ENCODE measurements at places on chromosomes 4 and X. TPM values are rescaled to one million over a fixed set of nuclear protein-coding genes. Genes with fewer than 3 reads are reported as not detected.

LRAT gene
- under 0.01 TPM for total RNA-seq

USP26 gene
- total RNA-seq: not detected

ZNF732 gene
- total RNA-seq: 0.49 TPM

SLC4A4 gene
- 17.7 TPM for total RNA-seq

GCNA gene
- total RNA-seq: 1.5 TPM

BTK gene
- total RNA-seq: 0.49 TPM

TLR10 gene
- total RNA-seq: 0.74 TPM

FANCB gene
- total RNA-seq: 7.4 TPM

PDE5A gene
- total RNA-seq: 14.8 TPM

PAQR3 gene
- 33.9 TPM for total RNA-seq

SOX3 gene
- 6.4 TPM for total RNA-seq

PRRG3 gene
- total RNA-seq: 6.1 TPM

GRSF1 gene
- total RNA-seq: 42.8 TPM

SHISA3 gene
- total RNA-seq: not detected

SYN1 gene
- 20.2 TPM for total RNA-seq

WDFY3 gene
- 173 TPM for total RNA-seq

CSAG3 gene
- total RNA-seq: not detected

P2RY10 gene
- total RNA-seq: not detected

AWAT2 gene
- total RNA-seq: not detected

NCAPG gene
- total RNA-seq: 5.9 TPM

MAPK10 gene
- total RNA-seq: 163 TPM

SOWAHB gene
- 3.9 TPM for total RNA-seq

EGFL6 gene
- 0.98 TPM for total RNA-seq

HTRA3 gene
- 2.0 TPM for total RNA-seq

PDCL2 gene
- not detected for total RNA-seq

SPACA5 gene
- 0.25 TPM for total RNA-seq

NXF2 gene
- not detected for total RNA-seq

CT47B1 gene
- total RNA-seq: not detected

TMEM47 gene
- total RNA-seq: 41.8 TPM

SHROOM4 gene
- 2.0 TPM for total RNA-seq

NIPAL1 gene
- total RNA-seq: 2.0 TPM

SLC6A14 gene
- not detected for total RNA-seq

TAF7L gene
- under 0.01 TPM for total RNA-seq

IL1RAPL1 gene
- 11.1 TPM for total RNA-seq

DEFB131A gene
- not detected for total RNA-seq

SATL1 gene
- total RNA-seq: 0.98 TPM

NKRF gene
- total RNA-seq: 15.0 TPM

NXF2B gene
- not detected for total RNA-seq

FRG2 gene
- not detected for total RNA-seq

MTNR1A gene
- 0.49 TPM for total RNA-seq

CISD2 gene
- total RNA-seq: 20.9 TPM

GRIA2 gene
- 264 TPM for total RNA-seq

GAGE12F gene
- total RNA-seq: not detected

F8A3 gene
- total RNA-seq: 1.5 TPM

VCX3B gene
- total RNA-seq: not detected

GUCY1A1 gene
- total RNA-seq: 109 TPM

SETD7 gene
- 29.0 TPM for total RNA-seq

FAM184B gene
- total RNA-seq: 4.4 TPM

ASMTL gene
- total RNA-seq: 10.1 TPM

UGT2B15 gene
- total RNA-seq: not detected

FGF2 gene
- 9.1 TPM for total RNA-seq

TRIM75 gene
- total RNA-seq: not detected

TBX22 gene
- total RNA-seq: under 0.01 TPM

MAGEB17 gene
- 0.25 TPM for total RNA-seq

MXD4 gene
- total RNA-seq: 17.0 TPM

GAGE12J gene
- total RNA-seq: not detected
